ENCODE measurements at places on chromosomes 7 and 10.
A peak's percentile ranks its signal among the peaks of the same experiment; 100 is the strongest.

DNA sequence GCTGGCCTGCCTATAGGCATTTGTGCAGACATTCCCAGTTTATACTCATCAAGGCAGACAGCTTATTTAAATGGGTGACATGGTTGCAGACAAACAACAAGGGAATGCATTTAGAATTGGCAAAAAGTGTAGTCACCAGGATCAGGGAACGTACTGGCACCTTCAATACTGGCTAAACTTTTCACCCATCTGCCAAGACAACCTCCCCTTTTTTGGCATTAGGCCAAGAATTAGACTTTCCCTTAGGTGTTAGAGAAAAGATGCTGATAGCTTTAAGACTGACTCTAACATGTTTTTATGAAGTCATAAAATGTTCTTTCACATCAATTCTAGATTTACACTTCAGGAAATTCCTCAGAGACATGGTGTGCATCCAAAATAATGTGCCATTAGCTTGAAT, 365.9 kb downstream of the PHTF2 start:
- no peaks in the 10 kb centered on the region for H3K27me3 ChIP-seq
- H3K36me3 ChIP-seq: no peaks in the 10 kb centered on the region
- H3K4me3 ChIP-seq: no peak overlapping the region
- DNase-seq: no peak

DNA sequence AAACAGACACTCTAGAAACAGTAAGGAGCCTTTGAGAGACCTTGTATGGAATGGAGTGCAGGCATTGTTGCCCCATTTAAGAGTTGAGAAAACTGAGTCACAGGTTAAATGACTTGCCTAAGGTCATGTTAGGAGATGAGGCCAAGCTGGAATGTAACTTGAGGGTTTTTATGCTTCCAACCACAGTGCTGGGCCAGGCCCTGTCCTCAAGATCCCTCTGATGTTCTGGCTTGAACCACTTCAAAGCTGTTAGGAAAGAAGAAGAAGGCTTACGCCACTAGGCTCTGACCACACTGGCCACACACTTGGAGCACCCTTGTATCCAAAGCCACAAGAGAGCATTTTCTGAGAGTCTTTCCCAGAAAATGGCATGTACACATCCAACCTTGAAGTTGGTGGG, 42.7 kb downstream of the PLAU start:
- H3K27me3 ChIP-seq: no peaks in the 10 kb centered on the region
- no peak overlapping the region for H3K27ac ChIP-seq
- no peak for DNase-seq
- peaks cover 11% of the 10 kb centered on the region for H3K4me1 ChIP-seq

GRCh38 chr7:53035499-53036412, at the start of gene POM121L12:
POM121L12 (plus strand) TSS chr7:53035633; CDS start chr7:53035672, 39 bp downstream.
- no peak within 1 kb of the TSS for H3K4me3 ChIP-seq
- no peak for DNase-seq
- no peaks in the 10 kb centered on the region for H3K4me1 ChIP-seq
- no peaks in the 10 kb centered on the region for H3K27me3 ChIP-seq

GRCh38 chr10:123790132-123790885, 101.3 kb downstream of the CPXM2 start:
- no peak overlapping the region for H3K4me3 ChIP-seq
- H3K27ac ChIP-seq: no peak overlapping the region
- no peaks in the 10 kb centered on the region for H3K36me3 ChIP-seq
- DNase-seq: no peak

DNA sequence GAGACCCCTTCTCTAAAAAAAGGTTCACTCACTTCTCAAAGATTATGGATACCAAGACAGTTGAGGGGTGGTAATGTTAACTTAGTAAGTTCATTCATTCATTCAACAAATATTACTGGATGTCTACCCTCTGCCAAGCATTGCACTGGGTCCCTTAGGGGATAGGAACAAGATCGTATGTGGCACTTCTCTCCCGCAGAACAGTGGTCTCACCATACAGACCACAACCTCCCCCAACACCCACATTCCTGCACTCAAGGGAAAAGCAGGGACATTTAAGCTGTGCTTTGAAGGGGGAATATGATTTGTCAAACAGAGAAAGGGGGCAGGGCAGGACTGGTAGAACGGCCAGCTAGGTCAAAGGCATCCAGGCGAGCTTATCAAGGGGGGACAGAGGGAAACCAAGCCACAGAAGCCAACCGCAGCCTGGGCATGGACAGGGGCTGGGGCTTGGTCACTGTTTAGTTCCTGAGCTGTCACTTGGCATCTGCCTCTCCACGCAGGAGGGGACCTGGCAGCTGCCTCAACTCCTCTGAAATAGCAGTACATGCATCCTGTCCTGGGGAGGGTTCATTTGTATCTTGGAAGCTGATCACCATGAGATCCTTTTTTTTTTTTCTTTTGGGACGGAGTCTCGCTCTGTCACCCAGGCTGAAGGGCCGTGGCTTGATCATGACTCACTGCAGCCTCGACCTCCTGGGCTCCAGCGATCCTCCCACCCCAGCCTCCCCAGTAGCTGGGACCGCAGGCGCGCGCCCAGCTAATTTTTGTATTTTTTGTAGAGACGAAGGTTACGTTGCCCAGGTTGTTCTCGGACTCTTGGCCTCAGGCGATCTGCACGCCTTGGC, 949 bp upstream of the CLIP2 start:
- H3K4me3 ChIP-seq: no peak overlapping the region
- no peak for DNase-seq
- no peaks in the 10 kb centered on the region for H3K36me3 ChIP-seq
- H3K27me3 ChIP-seq: no peaks in the 10 kb centered on the region
- H3K27ac ChIP-seq: no peak overlapping the region
- H3K4me1 ChIP-seq: peaks cover 17% of the 10 kb centered on the region

DNA sequence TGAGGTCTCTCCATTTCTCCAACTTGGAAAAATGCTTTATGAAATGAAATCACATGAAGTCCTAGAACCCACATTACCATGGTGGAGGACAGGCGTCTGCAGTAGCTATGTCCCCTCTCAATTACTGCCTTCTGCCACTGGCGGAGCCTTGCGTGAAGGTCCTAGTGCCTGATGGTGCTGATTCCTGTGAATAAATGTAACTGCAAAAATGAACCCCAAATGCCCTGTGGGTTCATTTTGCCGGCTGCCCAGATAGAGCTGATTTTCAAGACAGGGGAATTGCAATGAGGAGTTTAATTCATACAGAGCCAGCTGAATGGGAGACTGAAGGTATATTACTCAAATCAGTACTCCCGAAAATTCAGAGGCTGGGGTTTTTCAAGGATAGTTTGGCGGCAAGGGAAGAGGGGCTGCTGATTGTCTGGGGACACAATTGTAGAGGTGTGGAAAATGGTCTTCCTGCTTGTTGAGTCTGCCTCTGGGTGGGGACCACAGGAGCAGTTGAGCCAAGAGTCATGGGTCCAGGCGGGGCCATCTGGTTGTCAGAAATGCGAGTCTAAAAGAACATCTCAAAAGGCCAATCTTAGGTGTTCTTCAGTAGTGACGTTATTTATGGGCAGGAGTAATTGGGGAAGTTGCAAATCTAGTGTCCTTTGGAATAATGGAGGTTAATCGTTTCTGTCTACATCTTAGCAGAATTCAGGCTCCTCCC, 13.5 kb downstream of the PRF1 start:
- no peaks in the 10 kb centered on the region for H3K36me3 ChIP-seq
- H3K4me1 ChIP-seq: peaks cover 52% of the 10 kb centered on the region
- H3K27me3 ChIP-seq: no peaks in the 10 kb centered on the region
- no peak overlapping the region for H3K4me3 ChIP-seq
- DNase-seq: no peak
- peak overlapping the region; percentile 74 for H3K27ac ChIP-seq

DNA sequence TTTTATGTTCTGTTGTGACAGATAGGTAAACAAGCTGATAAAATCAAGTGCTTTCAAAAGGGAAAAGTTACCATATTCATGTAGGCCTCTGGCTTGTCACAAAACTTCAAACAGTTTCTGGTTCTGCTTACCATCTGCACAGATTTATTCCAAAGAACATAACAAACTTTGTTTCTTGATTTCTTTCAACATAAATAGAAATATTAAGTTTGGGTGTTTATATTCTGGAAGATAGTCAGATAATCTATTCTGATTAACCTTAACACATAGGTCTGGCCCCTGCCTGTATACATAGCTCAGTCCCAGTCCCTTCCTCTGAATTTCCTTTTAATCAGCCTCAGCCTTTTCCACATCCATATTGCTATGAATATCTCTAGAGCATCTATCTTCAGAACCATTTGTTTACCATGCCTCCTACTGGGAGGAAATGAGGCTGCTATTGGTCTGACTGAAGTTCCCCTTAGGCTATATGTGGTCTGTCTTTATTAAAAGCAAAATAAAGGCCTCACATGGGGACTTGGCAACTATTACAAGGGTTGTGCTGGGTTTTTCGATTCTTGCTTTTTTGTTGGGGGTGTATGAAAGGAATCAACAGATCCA, 319.0 kb downstream of the HPSE2 start:
- H3K27me3 ChIP-seq: no peaks in the 10 kb centered on the region
- H3K4me3 ChIP-seq: no peak overlapping the region
- no peak overlapping the region for H3K27ac ChIP-seq
- no peaks in the 10 kb centered on the region for H3K4me1 ChIP-seq
- no peaks in the 10 kb centered on the region for H3K36me3 ChIP-seq
- DNase-seq: no peak

GRCh38 chr7:122602800-122603199, 96.1 kb downstream of the RNF133 start:
- no peaks in the 10 kb centered on the region for H3K4me1 ChIP-seq
- no peak overlapping the region for H3K4me3 ChIP-seq
- DNase-seq: no peak
- H3K36me3 ChIP-seq: no peaks in the 10 kb centered on the region
- no peaks in the 10 kb centered on the region for H3K27me3 ChIP-seq

DNA sequence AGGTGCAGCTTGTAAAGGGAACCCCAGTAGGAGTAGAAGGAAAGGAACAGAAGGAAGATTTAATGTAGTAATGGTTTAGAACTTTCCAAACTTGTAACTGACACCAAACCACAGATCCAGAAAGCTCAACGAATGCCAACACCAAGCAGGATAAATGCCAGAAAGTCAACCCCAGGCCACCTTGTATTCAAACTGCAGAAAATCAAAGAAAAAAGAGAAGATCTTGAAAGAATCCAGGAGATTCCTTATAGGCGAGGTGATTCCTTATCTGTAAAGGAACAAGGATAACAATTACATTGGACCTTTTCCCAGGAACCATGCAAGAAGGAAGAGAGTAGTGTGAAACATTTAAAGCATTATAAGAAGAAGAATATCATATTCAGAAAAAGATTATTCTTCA, 93.6 kb downstream of the NKX6-2 start:
- H3K27me3 ChIP-seq: no peaks in the 10 kb centered on the region
- H3K4me3 ChIP-seq: no peak overlapping the region
- no peak for DNase-seq
- no peaks in the 10 kb centered on the region for H3K4me1 ChIP-seq
- H3K36me3 ChIP-seq: no peaks in the 10 kb centered on the region
- no peak overlapping the region for H3K27ac ChIP-seq

- H3K36me3 ChIP-seq: no peaks in the 10 kb centered on the region
- H3K27ac ChIP-seq: no peak overlapping the region
- H3K4me1 ChIP-seq: no peaks in the 10 kb centered on the region
- DNase-seq: no peak
- H3K4me3 ChIP-seq: no peak overlapping the region
Measured at GRCh38 chr7:52586704-52587103, 448.7 kb upstream of the POM121L12 start.

GRCh38 chr7:87356448-87356847, 11.0 kb downstream of the CROT start:
- H3K4me3 ChIP-seq: no peak overlapping the region
- DNase-seq: no peak
- no peaks in the 10 kb centered on the region for H3K4me1 ChIP-seq
- H3K36me3 ChIP-seq: peaks cover 66% of the 10 kb centered on the region
- no peak overlapping the region for H3K27ac ChIP-seq

- H3K27me3 ChIP-seq: peaks cover 3% of the 10 kb centered on the region
- no peaks in the 10 kb centered on the region for H3K36me3 ChIP-seq
- no peak overlapping the region for H3K4me3 ChIP-seq
- H3K27ac ChIP-seq: no peak overlapping the region
- DNase-seq: peak; percentile 63
Measured at GRCh38 chr10:13074563-13075451, 25.2 kb upstream of the OPTN start.

- peaks cover 83% of the 10 kb centered on the region for H3K4me1 ChIP-seq
- no peak overlapping the region for H3K4me3 ChIP-seq
- H3K36me3 ChIP-seq: no peaks in the 10 kb centered on the region
- H3K27ac ChIP-seq: peak overlapping the region; percentile 75
- DNase-seq: no peak
- H3K27me3 ChIP-seq: no peaks in the 10 kb centered on the region
Measured at GRCh38 chr10:11148142-11149028, 130.7 kb downstream of the CELF2 start.

DNA sequence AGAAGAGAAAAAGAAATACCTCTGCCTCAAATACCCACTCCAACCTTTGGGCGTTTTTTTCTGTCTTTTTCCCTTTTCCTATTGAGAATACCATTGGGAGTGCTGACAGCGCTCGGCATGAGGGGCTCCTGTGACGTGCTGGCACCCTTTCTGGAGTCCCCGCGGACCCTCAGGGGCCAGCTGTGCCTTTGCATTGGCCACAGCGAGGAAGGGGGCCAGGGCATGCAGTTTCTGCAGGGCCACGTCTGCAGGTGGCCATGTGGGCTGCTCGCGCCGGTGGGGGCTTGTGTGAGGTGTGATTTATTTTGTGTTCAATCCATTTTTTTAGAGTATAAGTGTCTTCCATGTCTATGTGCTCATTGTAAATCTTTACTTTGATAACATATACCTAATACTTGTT, 57.4 kb downstream of the INPP5A start:
- H3K4me1 ChIP-seq: peaks cover 82% of the 10 kb centered on the region
- no peak for DNase-seq
- no peak overlapping the region for H3K4me3 ChIP-seq
- no peaks in the 10 kb centered on the region for H3K27me3 ChIP-seq
- no peak overlapping the region for H3K27ac ChIP-seq

DNA sequence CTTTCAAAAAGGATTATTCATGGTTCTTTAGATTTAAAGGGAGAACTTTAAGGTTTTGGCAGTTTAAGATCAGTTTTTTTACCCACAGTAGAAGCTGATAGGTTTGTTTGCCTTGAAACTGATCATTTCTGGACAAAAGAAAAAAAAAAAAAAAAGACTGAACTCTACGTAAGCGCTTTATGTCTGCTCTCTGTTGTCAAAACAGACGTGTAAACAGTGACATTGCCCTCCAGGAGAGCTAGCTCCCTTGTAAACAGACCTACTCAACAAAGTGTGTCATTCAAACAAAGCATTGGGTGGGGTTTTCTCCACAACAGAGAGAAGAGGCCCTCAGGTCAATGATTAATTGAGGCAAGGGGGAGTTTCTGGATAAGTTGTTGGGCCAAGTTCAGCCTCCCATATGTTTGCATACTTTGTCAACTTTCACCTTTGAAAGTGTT, 568.1 kb upstream of the LRRN3 start:
- no peak for DNase-seq
- H3K27ac ChIP-seq: no peak overlapping the region
- H3K27me3 ChIP-seq: no peaks in the 10 kb centered on the region
- H3K4me3 ChIP-seq: no peak overlapping the region
- H3K4me1 ChIP-seq: no peaks in the 10 kb centered on the region
